CD8-positive, alpha-beta memory T cell (primary cell): ENCODE measurements at places on chromosomes 11 and 22.

DNA sequence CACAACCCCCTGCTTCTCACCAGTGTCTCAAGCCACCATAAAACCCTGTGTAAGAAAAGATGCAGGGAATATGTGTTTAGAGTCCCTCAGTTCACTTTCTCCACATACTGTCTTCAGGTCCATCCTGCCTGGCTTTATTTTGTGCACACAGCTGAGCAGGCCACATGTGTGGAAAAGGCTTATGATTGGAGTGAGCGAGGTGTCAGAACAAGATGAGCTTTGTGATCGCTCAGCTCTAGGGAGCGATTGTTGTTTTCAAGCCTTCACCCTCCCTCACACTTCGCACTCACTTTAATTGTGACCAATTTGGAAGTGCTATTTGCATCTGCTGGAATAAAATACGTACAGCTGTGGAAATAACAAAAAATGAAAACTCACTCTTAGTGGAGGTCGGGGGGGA, 931.1 kb upstream of the TENM4 start:
- no peak for DNase-seq

DNA sequence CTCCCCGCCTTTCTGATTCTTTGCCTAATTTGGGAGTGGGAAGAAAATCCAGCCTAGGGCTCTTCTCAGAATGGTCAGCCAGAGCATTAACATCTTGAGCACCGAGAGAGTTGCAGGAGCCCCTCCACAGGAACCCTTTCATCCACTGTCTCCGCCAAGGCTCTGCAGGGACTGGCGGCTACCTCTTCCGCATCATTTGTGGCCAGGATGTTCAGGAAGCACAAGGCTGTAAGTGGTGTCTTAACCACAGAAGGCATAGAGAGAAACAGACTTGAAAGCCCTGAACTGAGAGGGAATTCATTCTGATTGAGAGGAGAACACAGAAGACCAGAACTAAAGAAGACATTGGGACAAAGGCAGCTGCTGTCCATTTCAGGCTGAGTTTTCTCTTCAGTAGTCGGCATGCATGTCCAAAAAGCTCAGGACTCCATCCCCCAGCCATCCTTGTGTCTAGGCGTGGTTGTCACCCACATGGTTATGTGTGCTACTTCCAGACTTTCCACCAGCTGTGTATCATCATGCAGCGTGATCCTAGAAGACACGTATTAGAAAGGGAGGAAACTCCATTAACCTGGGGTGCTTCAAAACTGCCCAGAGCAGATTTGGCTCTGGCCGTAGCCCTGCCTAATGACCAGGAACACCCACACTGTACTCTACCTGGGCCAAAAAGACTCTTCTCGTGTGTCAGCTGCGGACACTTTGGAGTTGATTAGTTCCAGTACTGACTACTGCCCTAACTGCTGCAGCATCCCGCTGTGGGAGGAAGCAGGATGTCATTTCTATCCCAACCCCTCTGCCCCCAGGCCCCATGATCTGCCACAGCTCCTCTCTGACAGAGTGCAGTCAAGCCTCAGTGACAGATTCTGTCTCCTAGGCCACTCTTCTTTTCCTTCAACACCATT, 725.1 kb downstream of the NTM start:
- no peak for DNase-seq

DNA sequence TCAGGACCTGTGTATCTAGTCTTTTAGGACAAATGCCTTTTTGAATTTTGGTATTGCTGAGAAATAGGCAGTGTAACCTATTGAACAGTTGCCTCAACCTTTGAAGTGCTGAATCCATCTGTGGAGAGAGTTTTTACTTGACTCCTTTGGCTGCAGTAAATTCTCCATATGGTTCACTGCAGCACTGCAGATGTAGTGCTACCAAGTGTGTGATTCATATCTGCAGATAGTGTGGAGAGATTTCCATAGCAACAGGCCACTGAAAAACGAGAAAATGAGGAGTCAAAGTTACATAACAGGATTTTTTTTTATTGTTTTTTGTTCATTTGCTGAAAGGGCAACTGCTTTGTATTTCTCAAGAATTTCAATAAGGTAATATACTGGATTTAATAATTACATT, 356.1 kb downstream of the RAB38 start:
- no peak for DNase-seq

DNA sequence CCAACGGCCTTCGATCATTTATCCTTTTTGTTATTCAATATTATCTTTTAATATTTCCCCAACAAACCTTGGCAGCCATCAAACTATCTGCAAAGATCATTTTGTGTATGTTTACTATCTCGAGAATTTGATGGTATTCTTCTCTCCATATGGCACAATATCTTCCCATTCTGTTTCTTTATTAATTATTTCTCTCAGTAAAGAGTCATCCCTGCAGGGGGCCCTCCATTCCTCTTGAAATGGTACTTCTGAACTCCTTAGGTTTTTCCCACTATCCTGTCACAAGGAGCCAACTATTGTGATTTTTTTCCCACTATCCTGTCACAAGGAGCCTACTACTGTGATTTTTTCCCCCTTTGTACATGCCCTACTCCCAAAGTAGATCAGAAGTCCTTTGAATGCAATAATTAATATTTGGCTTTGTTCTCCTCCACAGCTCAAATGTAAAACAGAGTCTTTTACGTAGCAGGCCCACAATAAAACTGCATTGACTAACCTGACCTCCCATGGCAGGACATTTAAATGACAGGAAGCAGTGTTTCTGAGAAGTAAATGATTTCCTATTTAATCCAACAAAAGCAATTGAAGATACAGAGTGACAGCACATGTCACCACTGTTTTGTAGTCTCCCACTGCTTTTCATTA, 43.3 kb downstream of the PDGFD start:
- DNase-seq = no peak

DNA sequence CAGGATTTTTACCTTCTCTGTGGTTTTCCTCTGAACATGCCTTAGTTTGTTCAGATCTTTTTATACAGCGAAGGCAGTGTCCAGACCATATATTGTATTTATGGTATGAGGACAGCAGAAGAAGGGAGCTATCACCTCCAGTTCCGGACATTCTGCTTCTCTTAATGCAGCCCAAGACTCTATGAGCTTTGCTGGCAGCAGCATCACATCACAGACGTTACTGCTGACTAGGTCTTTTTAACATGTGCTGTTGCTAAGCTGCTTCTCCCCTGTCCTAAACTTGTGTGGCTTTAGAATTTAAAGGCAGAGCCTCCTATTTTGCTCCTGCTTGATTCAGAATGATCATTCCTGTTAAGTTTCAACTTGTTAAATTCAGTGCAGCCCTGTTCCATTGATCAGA, 13.4 kb downstream of the MICAL2 start:
- no peak for DNase-seq

GRCh38 chr11:132639403-132639802, 892.9 kb downstream of the OPCML start:
- DNase-seq = no peak

- DNase-seq = no peak
Observed at GRCh38 chr11:48073031-48073861, 92.9 kb downstream of the PTPRJ start.

DNA sequence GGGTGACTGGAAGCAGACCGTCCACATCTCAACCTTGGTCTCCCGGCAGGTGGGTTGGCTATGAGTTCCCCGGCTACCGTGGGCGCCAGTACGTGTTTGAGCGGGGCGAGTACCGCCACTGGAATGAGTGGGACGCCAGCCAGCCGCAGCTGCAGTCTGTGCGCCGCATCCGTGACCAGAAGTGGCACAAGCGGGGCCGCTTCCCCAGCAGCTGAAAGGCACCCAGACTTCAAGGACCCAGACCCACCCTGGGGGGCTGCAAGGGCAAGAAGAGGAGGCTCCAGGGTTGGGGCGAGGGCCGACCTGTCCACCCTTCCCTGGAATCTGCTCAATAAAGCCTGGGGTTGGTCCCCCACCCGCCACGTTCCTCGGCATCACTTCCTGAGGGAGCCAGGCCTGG, 7.3 kb downstream of the CRYBB3 start:
- no peak for DNase-seq

GRCh38 chr22:29524442-29525191, 28.9 kb downstream of the THOC5 start:
- no peak for DNase-seq

DNA sequence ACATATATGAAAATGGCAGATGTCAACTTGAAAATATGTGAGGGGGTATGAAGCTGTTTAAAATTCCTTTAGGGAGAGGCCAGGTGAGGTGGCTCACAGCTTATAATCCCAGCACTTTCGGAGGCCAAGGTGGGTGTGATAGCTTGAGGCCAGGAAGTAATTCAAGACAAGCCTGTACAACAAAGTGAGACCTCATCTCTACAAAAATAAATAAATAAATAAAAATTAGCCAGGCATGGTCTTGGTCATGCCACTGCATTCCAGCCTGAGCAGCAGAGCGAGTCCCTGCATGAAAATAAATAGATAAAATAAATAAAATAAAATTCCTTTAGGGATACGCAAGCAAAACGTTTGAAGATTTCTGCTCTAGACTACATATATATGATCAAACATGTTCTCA, 38.1 kb upstream of the FAM181B start:
- DNase-seq = no peak

DNA sequence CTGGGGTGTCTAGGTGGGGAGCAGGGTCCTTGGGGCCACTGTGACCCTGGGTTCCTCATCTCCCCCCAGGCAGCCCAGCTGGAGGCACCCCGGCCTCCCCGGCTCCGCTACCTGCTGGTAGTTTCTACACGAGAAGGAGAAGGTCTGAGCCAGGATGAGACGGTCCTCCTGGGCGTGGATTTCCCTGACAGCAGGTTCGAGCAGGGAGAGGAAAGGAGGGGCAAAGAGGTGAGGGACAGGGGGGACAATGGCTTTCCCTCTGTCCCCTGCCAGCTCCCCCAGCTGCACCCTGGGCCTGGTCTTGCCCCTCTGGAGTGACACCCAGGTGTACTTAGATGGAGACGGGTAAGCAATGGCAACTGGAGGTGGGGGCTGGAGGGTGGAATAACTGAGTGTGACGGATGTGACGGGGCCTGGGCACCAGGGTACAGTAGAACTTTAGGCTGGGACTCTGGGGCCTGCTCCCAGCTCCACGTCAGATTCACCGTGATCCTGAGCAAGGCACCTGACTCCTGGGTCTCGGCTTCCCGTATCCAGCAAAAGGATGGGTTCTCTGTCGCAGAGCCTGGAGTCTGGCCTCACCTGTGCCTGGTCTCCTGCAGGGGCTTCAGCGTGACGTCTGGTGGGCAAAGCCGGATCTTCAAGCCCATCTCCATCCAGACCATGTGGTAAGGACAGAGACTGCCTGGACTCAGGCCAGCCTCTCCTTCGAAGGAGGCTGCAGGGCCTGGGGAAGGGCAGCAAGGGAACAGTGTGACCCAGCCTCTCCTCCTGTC, 3.6 kb downstream of the SSH3 start:
- no peak for DNase-seq

- DNase-seq = no peak
Observed at GRCh38 chr11:96254087-96254486, 88.9 kb downstream of the MAML2 start.

DNA sequence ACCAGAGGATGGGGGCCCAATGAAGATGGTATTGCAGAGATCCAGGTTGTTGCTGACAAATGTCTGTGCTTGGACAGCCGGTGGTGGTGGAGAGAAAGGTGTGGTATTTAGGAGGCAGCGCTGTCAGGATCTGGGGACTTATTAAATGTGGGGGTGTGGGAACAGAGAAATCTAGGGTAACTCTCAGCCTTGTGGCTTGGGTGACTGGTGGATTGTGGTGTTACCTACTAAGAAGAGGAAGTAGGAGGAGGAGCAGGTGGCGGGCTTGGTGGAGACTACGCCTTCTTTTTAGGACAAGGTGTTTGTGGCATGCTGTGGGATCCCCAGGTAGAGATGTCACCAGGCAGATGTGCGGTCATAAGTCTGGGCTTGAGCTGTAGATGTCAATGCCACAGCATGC, 144.0 kb downstream of the GRIK4 start:
- no peak for DNase-seq

- no peak for DNase-seq
Observed at GRCh38 chr11:85096939-85097338, 530.2 kb downstream of the DLG2 start.

DNA sequence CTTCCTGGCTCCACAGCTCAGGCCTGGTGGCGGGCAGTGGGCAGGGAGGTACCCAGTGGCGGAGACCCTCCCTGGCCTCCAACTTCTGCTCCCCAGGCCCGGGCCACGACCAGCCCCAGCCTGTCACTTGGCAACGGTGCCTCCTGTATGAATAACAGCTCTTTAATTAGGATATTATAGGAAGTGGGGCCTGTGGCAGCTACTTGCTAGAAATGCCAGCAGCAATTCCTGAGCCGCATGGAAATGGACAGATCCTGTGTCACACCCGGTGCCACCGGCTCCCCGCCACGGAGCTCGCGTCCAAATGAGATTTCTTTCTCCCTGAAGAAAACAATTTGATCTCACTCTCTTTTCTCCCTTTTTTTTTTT, 104.5 kb downstream of the CHST1 start:
- DNase-seq = no peak

DNA sequence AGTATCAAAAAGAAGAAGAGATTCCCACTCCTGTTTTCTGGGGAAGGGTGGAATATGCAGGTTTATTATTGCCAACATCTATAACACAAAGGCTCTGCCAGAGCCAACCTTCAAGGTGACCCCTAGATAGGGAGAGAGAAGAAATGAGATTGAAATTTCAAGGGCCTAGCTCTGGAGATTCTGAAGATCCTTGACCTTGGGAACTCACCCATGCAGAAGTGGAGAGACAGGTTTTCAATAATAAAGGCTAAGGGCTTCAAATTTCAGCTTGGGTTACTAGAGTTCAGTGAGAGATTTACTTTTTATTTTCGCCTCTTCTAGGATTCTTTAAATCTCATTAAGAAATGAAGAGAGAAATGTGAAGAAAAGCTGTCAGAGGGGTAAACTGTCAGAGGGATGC, 98.4 kb downstream of the CD44 start:
- DNase-seq = no peak
